AG09319 (cell line): ENCODE measurements at places on chromosomes 12 and 14.
A peak's percentile ranks its signal among the peaks of the same experiment; 100 is the strongest.

DNA sequence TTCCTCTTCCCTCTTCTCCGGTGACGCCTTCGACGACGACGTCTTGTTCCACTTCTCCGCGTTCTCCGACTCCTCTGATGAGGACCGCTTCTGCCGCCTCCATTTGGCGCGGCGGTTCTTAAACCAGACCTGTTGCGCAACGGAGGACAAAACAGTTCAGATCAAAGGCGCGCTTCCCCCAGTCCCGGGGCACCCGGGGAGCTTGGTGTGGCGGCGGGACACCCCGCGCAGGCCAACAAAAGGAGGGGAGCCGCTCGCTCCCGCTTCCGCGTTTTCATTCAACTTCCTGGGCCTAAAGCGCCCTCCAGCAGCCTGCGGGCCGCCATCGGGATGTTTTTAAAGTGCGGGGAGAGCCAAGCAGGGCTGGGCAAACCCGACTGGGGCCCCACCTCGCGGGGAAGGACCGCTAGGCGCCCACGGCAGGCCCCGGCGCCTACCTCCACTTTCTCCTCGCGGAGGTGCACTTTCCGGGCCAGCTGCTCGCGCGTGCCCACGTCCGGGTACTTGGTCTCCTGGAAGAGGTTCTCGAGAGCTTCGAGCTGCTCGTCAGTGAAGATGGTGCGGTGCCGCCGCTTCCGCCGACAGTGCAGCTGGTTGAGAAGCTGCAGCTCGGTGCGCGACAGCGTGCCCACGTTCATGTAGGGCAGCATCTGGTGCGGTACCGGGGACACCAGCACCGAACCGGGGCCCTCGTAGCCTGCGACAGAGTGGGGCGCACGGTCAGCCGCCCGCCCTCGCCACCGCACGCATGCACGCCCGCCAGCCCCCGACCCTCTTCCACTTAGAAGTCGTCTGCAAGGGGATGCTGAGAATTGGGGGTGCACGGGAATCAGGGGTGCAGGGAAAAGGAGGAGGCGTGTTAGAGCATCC lies 1.2 kb downstream of the GSC start:
- no peak for DNase-seq

GRCh38 chr14:57820581-57820980 lies 45.3 kb downstream of the SLC35F4 start:
- DNase-seq = no peak

DNA sequence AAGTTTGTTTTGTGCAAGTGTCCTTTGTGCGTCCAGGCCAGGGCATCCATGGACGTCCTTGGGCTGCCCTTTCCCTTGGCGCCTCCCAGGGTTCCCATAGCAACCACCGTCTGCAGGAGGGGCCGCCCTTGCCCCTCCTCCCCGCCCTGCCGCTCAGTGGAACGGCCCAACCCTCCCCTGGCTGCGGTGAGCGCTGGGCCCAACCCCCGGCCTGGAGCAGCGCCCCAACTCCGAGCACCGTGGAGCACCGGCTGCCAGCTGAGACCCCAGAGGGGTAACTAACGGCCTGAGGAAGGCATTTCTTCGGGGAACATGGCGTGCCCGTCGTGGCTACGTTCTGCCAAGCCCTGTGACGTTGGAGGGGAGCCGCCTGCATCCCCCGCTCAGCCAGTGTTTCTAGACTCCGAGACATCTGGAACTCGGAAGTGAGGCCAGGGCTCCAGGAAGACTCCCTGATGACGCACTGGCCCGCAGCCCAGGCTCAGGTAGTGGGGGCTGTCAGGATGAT lies 5.3 kb upstream of the ACACB start:
- peak; percentile 59 for DNase-seq

DNA sequence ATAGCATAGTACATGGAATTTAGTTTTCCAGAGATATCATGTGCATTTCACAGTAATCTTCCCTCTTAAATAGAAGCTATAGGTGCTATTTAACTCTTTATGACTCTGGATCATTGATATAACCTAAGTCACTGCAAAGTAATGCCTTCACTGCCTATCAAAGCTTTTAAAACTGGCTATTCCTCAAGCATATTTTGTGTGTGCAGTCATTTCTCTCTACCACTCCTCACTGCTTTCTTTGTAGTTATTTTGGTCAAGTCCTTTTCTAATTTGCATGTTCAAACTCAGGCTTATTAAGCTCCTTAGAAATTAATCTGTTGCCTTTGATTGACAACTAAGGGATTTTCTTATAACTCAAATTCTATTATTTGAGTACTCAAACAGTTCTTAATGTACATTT lies 79.4 kb upstream of the PLEKHG7 start:
- no peak for DNase-seq

- no peak for DNase-seq
Observed at GRCh38 chr14:52961060-52961639, 10.3 kb upstream of the FERMT2 start.
